ENCODE measurements at places on chromosomes 12 and 14.

GRCh38 chr14:83419420-83419819, 1885.8 kb upstream of the SEL1L start:
- no peak for DNase-seq

- DNase-seq, result no peak
These were observed 51.6 kb upstream of the DLK1 start for GRCh38 chr14:100674897-100675619.

DNA sequence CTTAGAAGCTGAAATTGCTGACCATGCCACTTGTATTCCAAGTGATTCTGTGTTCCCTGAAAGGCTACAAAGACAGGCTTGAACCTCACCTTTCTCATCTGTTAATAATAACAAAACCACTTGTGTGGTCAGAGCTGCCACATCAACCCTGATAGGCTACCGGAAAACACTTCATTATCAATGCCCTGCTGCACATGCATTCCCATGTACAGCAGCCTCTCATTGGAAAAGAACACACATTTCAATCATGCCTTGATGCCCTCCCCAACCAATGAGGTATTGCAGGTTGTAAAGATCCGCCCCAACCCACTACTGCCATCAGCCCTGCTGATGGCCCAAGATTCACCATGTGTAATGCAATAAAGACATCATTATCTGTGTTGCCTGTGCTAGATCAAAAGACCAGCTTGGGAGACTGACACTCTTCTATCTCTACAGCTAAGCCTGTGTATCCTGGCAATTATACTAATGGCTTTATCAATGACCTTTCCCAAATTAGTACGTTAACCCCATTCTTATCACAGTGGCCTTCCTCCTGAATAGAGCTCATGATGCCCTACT, 2.8 kb downstream of the GPR19 start:
- no peak for DNase-seq

- DNase-seq, result peak; percentile 42
These were observed 37.8 kb upstream of the OR4E1 start for GRCh38 chr14:21711360-21711961.

DNA sequence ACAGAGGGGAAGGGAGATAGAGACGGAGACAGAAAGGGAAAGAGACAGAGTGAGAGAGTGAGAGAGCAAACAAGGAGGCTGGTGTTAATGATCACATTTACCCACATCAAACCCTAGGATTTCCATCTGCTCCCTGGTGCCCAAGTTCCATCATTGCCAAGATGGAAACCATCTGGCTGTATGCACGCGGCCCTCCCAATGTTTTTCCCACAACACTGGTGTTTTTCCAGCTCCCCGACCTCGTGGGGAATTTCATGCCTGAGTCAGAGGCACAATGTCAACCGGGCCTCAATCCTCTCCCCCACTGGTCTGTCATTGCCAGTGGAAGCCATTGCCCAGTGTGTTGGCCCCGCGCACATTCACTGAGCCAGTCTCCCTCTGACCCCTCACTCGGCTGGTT, 19.9 kb upstream of the BDKRB2 start:
- no peak for DNase-seq

DNA sequence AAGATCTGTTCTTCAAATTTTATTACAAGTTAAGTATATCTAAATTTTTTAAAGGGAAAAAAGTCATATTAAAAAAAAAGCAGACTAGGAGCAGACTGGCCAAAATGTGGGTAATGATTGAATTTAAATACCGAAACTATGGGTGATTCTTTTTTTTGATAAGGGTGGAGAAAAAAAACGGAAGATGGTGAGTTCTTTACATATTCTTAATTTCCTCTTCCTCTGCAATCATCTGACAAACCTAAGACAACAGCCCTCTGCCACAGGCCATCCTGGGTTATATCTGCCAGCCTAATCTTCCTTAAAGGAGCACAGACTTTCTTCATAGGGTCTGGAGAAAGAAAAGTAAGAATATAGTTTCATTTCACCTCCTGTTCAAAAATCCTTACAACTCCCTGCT, 108.0 kb downstream of the PPP2R5E start:
- no peak for DNase-seq

GRCh38 chr12:107277855-107278254, 184.5 kb upstream of the CRY1 start:
- DNase-seq, result no peak

DNA sequence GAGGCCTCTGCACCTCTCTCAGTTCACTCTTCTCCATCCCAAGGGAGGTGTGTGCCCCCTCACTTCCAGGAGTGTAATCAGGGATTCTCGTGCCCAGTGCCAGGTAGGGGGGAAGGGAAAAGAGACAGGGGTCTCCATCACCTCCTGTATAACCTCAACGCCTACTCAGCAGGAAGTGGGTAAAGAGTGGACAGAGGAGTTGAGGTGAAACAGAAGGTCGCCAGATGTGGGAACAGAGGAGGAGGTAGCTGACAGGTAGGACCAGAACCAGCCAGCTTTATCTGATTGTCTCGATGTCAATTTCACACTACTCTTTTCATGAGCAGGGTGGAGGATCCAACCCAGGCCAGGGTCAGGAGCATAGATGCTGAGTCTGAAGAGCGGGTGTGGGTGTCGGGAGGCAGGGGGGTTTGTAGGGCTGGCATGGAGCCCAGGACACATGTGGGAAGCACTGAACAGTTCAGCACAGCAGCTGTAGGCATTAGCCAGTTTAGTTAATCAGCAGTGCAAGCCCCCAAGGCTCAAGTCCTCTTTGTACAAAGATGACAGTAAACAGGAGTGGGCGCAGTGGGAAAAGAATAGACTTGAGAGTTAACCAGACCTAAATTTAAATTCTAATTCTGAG, 213.5 kb downstream of the PELI2 start:
- no peak for DNase-seq

DNA sequence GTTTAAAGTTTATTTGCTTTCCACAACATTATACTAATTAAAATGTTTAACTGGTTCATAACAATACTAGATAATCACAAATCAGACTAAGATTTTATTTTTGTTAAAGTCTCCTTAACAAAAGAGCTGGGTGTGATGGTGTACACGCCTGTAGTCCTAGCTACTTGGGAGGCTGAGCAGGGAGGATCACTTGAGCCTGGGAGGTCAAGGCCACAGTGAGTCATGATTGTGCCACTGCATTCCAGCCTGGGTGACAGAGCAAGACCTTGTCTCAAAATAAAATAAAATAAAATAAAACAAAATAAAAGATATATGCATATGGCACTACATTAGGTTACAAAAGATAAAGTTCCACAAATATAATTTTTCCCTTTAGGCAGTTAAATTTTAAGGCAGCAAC, 5.6 kb downstream of the MIS18BP1 start:
- DNase-seq, result no peak

DNA sequence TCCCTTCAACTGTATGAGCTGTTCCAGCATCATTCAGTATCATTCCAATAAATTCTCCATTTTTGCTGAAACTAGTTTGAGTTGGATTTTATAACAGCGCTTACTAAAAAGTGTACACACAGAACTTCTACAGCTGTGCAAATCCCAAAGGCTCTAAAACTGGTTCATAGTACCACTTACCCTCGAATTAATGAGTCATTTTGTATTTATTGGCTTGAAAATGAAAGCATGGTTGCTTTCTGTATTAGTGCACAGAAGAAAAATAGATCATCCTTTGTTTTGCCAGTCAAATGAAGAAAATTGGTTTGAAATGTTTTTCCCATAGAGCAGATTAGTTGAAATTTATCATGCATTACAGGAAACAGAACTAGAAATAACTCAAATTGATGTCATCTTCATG, 268.3 kb upstream of the CPNE8 start:
- peak; percentile 13 for DNase-seq

DNA sequence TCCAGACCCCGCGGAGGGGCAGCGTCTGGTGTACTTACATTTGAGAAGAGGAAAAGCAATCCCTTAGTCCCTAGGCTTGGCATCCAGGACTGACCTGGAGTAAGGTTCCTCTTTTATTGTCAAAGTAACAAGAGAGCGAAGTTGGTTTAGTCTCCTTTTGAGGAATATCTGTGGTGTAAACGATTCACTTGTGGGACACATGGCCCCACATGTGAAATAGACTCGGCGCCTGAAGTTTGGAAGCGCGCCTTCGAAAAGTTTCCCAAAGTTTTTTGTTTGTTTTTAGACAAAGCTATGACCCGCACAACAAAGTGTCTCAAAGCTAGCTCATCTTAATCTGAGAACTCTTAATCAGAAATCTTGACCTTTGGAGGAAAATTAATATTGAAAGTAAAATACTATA, 744 bp downstream of the STYX start:
- no peak for DNase-seq

DNA sequence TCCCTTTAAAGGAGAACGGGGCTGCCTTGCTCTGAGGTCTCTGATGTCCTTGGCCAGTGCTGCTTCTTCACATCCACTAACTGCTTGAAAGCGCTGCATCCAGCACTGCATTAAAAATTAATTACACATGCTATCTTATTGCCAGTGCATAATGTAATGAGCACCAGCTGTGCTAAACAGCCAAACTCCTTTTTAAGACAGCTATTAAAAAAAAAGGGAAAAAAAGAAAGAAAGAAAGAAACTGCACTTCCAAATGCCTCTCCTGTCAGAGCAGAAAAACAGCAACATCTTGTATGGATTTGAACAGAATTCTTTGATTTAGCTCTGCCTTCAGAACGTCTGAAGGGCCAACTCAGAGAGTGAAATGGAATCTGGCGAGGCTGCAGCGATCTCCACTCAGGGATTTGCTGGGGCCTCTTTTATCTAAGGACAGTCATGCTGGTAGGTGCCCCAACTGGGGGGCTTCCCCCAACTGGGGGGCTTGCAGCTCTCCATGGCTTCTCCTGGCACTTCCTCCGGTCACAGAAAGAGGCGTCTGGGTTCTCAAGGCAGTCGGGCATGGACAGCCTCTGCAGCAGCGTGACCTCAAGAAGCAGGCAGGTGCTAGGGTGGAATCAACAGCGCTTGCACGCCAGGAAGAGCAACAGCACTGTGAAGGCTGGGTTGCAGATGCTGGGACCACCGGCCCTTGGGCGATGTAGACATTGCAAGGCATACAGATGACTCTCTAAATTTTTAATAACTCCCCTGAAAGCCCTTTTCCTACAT, 46.4 kb downstream of the BCL11B start:
- DNase-seq, result no peak

DNA sequence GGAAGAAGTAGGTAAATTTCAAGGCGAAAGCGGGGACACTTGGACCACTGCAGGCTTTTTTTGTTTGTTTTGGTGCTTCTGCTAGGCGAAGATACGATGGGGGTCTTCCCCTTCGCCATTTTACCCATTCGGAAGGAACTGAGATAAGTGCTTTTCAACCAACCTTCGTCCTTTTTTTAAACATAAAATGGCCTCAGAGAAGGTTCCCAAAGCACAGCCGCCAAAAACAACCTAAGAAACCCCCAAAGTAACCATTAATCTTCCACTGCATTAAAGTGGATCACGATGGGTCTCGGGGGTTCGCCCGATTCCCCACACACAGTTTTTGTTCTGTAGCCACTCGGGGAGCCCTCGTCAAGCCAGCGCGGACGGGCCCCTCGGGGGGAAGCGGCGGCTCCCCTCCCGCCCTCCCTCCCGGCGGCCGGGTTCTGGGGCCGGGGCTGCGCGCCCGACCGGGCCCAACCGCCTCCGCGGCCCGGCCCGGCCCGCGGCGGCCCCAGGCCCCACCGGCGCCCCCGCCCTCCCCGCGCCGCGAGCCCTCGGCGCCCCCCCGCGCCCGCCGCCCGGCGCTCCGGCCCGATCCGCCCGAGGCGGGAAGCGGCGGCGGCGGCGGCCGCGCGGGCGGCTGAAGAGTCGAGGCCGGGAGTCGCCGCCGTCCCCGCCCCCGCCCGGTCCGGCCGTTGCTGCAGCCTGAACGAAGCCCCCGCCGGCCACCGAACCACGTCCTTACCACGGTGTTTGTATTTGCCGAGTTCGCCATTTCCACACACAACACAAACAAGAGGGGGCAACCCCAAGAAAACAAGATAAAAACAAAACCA, 790 bp downstream of the GTF2A1 start:
- peak; percentile 47 for DNase-seq

DNA sequence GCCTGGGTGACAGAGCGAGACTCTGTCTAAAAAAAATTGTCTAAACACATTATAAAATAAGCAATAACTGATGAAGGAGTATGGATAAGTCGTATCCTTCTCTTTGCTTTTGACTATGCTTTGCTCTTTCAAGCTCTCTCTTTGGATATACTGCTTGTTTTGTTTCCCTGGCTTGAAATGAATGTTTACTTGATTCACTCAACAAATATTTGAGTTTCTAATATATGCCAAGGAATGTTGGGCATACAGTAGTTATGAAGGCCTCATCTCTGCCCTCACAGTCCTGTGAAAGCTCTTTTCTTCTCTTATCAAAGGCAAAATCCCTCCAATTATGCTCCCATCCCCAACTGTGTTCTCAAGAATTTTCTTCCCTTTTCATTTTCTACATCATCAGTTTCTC, 123.5 kb downstream of the PTPRR start:
- DNase-seq, result no peak

DNA sequence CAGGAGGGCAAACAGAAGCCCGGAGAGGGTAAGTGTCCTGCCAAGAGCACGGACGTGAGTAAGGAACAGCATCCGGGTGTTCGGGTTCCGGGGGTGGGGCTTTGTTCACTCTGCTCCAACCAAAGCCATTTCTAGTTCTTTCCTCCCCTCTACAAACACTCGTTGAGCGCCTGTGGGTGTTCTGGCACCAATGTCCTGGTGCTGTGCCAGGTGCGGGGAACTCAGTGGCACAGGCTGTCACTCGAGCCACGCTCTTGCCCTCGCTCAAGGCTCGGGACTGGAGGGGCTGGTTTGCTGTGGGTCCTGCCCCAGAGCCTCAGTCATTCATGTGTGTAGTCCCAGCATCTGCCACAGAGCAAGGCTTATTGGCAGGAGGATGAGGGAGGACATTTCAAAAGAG, 157.5 kb downstream of the CALM1 start:
- no peak for DNase-seq

DNA sequence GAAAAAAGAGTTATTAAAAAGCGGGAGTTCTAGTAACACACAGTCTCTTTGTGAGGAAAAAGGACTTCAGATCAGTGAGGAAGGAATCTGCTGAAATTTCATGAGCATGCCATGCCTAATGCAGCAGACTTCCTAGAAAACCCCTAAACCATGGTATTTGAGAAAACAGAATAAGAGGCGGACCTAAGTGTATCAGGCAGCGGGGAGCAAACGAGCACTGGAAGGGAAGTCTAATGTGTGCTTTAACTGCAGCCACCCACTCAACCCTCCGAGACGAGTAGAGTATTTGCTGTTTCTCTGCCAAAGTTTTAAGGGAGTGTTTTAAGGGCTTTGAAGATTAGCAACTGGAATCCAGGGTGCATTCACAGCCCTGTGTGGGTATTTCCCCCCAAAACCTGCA, 36.5 kb downstream of the ACADS start:
- DNase-seq, result no peak
